ENCODE measurements at places on chromosomes 16 and 17. TPM values are rescaled to one million over a fixed set of nuclear protein-coding genes. Genes with fewer than 3 reads are reported as not detected.

The PPY gene
- total RNA-seq, result not detected

The MGAT5B gene
- total RNA-seq, result 0.72 TPM

The TM4SF5 gene
- not detected for total RNA-seq

GRCh38 chr17:27218719-27219488 lies 75.0 kb upstream of the WSB1 start:
- no peak for DNase-seq

- DNase-seq, result no peak
These were observed 544 bp downstream of the CYB561 start for GRCh38 chr17:63445571-63445953.
